ENCODE measurements at places on chromosomes 3 and 15.
A peak's percentile ranks its signal among the peaks of the same experiment; 100 is the strongest.

GRCh38 chr3:50518436-50518835, 15.0 kb upstream of the CACNA2D2 start:
- DNase-seq = no peak

GRCh38 chr3:17013050-17013449, 128.3 kb downstream of the PLCL2 start:
- DNase-seq = no peak

DNA sequence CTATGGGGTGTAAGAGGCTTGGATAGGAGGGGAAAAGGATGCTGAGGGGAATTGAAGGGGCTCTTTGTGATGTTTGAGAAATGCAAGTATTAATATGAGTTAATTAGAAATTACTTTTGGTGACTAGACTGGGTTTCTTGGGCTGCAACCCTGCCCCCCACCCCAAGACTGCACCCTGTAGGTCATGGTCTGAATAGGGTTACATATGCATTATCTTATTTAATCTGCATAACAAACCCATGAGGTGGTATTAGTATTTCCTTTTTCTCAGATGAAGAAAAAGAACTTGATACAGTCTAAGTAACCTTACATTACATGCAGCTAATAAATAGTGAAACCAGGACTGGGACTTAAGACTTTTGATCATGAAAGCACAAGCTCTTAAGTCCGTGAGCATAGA, 5.6 kb upstream of the ZBTB38 start:
- DNase-seq = no peak

DNA sequence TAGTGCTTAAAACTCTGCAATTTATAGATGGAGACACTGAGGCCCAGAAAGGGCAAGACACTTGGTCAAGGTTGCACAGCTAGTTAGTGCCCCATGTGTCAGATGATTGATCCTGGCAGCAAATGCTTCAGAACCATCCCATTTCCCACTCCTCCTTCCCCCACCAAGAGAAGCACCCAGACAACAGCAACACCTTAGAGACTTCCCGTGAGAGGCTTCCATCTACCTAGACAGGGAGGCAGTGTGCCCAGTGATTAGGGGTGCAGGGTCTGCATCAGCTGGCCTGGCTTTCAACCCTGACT, 77.6 kb downstream of the CORO2B start:
- no peak for DNase-seq

DNA sequence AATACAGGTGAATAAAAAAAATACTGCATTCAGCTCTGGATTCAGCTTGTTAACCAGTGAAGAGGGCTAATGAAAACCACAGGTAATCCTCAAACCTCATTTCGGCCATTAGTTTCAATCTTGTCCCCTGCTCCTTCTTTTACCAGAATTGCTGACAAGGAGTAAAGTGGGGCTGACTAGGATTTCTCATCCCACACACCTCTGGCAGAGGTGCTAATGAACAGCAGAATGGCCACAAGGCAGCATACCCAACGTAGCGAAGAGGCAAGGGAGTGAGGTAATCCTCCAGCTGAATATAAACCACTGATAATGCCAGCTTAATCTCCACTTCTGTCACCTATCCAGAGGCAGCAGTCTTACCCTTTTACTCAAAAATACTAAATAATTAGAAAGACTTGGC, 248.8 kb upstream of the CDIN1 start:
- no peak for DNase-seq

GRCh38 chr3:72306800-72307341, 521.9 kb upstream of the PROK2 start:
- peak; percentile 59 for DNase-seq

- no peak for DNase-seq
Measured at GRCh38 chr15:62559381-62559733, 394.3 kb upstream of the C2CD4B start.

DNA sequence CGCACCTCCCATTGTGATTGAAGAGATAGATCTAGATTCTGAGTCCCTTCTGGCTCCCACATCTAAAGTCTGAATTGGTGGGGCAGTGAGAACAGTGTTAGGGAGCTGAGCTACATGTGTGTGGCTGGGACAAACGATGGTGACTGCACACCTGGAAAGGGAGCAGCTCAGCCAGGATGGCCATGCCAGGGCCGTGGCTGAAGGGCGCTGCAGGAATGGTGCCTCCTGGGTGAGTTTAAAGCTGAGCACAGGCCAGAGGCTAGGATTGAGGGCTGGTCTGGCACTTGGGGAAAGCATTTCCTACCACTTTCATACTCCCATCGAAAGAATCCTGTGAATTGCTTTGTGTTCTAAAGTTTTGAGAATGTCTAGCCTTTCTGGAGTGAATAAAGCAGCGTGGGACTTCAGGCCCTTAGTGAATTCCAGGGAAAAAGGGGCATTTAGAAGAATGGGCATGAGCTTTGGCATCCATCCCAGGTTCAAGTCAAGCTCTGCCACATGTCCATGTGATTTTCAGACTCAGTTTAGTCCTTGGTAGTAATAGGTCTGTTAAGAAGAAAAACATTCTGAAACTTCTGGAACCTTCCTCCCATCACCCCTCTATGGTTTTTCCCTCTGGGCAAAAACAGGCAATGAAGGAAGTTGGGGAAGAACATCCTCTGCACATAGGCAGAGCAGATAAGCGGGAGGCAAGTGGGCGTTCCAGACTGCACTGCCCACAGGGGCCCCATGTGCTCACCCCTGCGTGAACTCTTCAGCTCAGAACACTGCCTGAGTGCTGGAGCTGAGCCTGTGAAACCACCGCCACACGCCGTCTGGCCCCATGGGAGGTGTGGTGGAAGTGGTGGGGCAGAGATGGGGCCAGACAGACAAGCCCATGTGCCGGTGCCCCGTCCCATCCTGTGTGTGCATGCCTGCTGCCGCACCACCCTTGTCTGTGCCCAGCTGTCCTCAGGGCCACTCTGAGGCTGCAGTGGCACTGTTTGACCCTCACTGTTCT, 12.9 kb upstream of the CPNE9 start:
- no peak for DNase-seq

- DNase-seq = no peak
Measured at GRCh38 chr15:63371297-63371918, 10.2 kb downstream of the CA12 start.

- DNase-seq = no peak
Measured at GRCh38 chr3:25849641-25850385, 59.9 kb downstream of the OXSM start.

DNA sequence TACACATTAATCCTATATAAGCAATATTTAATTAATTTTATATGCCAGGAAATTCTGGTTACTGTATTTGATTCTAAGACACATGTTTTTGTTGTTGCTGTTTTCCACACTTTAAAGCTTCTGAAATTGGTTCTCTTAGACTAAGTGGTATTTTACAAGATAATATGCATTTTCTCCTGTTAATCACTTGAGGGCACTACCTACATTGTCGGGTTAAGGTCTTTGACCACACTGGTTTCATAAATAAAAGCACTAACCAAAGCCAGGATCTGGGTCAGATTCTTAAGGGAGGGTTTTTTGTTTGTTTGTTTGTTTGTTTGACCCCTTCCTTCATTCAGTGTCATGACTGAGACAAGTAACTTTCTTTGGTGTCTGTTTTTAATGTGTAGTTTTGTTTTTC, 590.2 kb downstream of the RBMS3 start:
- no peak for DNase-seq

- DNase-seq = no peak
Measured at GRCh38 chr3:23874359-23875112, 42.3 kb downstream of the NKIRAS1 start.

GRCh38 chr3:139353920-139354556, 10.2 kb downstream of the MRPS22 start:
- no peak for DNase-seq

DNA sequence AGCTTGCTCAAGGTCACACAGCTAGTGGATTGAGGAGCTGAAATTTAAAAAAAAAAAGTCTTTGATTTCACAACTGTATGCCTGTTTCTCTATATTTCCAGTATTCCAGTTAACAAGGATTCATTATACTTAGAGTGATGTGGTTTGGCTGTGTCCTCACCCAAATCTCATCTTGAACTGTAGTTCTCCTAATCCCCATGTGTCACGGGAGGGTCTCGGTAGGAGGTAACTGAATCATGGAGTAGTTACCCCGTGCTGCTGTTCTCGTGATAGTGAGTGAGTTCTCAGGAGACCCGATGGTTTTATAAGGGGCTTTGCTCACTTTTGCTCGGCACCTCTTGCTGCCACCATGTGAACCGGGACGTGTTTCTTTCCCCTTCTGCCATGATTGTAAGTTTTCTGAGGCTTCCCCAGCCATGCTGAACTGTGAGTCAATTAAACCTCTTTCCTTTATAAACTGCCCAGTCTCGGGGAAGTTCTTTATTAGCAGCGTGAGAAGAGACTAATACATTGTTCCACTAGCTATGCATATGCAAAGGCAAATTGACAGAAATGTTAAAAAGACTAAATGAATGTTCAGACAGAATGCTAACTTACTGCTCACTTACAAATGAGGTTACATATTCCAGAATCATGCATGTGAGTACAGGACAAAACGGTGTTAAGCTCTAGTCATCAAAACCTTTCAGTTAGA, 1101.9 kb downstream of the ROBO1 start:
- no peak for DNase-seq

DNA sequence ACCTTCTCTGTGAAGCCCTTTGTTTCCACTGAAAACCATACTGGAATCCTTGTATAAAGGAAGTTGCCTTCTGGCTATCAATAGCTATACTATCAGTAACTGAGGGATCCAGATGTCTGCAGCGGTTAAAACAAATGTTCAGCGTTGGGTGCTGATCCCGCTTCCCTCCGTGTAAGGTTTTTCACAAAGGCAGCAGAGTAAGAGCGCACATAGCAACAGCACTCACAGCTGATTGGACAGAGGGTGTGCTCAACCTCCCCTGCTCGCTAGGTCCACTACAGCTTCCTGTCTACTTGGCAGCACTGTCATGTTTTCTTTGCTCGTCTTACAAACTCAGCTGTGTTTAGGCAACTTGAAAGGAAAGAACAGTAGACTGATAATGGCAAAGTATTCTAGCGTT, 27.3 kb downstream of the ATOSA start:
- peak; percentile 78 for DNase-seq

- no peak for DNase-seq
Measured at GRCh38 chr15:51284871-51285270, 53.5 kb downstream of the CYP19A1 start.

DNA sequence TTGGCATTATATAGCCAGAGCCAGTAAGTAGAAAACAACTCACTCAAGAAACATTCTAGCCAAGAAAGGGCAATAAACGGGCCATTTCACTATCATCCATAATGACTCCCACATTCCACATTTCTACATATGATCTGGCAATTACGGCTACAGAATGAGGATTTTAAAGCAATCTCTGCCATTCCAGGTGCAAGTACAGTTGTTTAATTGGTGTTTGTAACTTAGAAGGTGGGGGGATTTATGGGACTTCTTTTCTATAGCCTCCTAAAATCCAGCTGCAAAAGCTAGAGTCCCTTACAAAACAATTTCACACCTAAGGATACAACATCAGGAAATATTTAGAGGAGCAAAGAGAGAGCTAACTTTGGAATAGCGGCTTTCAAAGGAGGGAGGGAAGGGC, 295.4 kb upstream of the RORA start:
- no peak for DNase-seq

GRCh38 chr3:29263476-29263875, 17.4 kb upstream of the RBMS3 start:
- no peak for DNase-seq

GRCh38 chr3:64021922-64022321, 1.4 kb downstream of the PSMD6 start:
- DNase-seq = no peak
